ENCODE measurements at places on chromosomes 1 and 21.

- DNase-seq, result no peak
Measured at GRCh38 chr1:115828101-115829022, 12.6 kb downstream of the NHLH2 start.

- DNase-seq, result no peak
Measured at GRCh38 chr1:60935599-60936110, 146.7 kb upstream of the NFIA start.

DNA sequence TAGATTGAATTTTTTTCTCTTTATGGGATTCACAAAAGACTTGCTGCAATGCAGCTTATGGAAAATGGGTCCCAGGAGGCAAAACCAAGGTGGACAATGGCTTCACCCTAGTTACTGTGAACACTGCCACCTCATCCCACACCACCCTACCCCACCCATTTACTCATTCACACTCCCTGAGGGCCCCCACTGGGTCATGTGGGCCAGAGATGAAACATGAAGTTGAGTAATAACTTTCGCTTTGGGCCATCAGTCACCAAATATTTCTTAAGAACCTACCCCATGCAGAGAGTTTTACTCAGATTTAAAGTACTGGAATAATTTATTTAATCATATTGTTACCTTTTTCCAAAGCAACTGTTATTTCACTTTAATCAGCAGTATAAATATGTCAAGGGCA lies 191.8 kb downstream of the TPR start:
- no peak for DNase-seq

DNA sequence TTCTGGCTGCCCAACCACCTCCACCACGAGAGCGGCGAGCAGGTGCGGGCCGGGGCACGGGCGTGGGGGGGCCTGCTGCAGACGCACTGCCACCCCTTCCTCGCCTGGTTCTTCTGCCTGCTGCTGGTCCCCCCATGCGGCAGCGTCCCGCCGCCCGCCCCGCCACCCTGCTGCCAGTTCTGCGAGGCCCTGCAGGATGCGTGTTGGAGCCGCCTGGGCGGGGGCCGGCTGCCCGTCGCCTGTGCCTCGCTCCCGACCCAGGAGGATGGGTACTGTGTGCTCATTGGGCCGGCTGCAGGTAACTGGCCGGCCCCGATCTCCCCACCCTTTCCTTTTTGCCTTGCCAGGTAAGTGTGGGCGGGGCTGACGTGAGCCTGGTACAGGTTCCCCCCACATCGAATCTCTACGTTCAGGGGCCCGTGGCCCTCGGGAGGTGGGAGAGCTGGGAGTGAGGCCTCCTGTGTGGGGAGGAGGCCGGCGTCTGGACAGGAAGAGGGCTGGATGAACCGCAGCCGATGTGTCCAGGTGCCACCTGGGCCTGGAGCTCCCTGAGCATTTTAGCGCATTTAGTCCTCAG lies 51.7 kb downstream of the COL18A1 start:
- no peak for DNase-seq

- no peak for DNase-seq
Measured at GRCh38 chr1:203481196-203481595, 5.6 kb downstream of the PRELP start.

GRCh38 chr1:218395916-218396315 lies 50.8 kb downstream of the TGFB2 start:
- DNase-seq, result no peak
